A549 treated with GW870086 at 1 μM for 4 hours (cell line): ENCODE measurements at places on chromosomes 12 and 14. TPM values are rescaled to one million over a fixed set of nuclear protein-coding genes. Genes with fewer than 3 reads are reported as not detected.

DEGS2 gene
- total RNA-seq, result 1.4 to 3.2 TPM (median 2.6 TPM) in 5 replicates

KRT2 gene
- total RNA-seq, result not detected in 5 replicates

CCDC175 gene
- total RNA-seq, result not detected in 5 replicates

DHRS2 gene
- total RNA-seq, result 4.8 to 9.2 TPM (median 6.1 TPM) in 5 replicates

PARPBP gene
- total RNA-seq, result 16.8 to 24.2 TPM (median 20.5 TPM) in 5 replicates

DYNLL1 gene
- total RNA-seq, result 588 to 676 TPM (median 607 TPM) in 5 replicates

RAN gene
- 1,509 to 1,764 TPM (median 1,730 TPM) in 5 replicates for total RNA-seq

DPF3 gene
- total RNA-seq, result 0.05 to 0.30 TPM (median 0.15 TPM) in 4 of 5 replicates, not detected in the other

TESPA1 gene
- total RNA-seq, result not detected in 5 replicates

HOXC13 gene
- total RNA-seq, result 14.2 to 23.5 TPM (median 16.9 TPM) in 5 replicates

COCH gene
- total RNA-seq, result 20.7 to 27.1 TPM (median 24.3 TPM) in 5 replicates

SLCO1C1 gene
- total RNA-seq, result 0.05 TPM in 1 of 5 replicates, not detected in the others

TAS2R42 gene
- not detected in 5 replicates for total RNA-seq

CMA1 gene
- total RNA-seq, result not detected in 5 replicates

GLS2 gene
- 0.08 to 0.37 TPM (median 0.31 TPM) in 4 of 5 replicates, not detected in the other for total RNA-seq

TSPAN19 gene
- total RNA-seq, result not detected in 5 replicates
